Activated naive CD4-positive, alpha-beta T cell treated with anti-CD3 and anti-CD28 coated beads, Interleukin-2, amount 50 U/mL, for 72 hours (primary cell): ENCODE measurements at places on chromosomes 7 and 10.

DNA sequence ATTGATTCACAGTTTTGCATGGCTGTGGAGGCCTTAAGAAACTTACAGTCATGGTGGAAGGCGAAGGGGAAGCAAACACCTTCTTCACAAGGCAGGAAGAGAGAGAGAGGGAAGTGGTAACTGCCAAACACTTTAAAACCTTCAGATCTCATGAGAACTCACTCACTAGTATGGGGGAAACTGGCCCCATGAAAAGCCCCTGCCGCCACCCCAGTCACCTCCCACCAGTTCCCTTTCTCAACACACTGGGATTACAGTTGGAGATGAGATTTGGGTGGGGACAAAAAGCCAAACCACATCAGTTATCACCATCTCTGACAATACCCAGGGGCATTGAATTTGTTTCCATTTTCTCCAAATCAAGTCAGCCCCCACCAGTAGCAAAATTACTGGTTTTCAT is 740.4 kb downstream of the GATA3 start:
- no peak for DNase-seq

DNA sequence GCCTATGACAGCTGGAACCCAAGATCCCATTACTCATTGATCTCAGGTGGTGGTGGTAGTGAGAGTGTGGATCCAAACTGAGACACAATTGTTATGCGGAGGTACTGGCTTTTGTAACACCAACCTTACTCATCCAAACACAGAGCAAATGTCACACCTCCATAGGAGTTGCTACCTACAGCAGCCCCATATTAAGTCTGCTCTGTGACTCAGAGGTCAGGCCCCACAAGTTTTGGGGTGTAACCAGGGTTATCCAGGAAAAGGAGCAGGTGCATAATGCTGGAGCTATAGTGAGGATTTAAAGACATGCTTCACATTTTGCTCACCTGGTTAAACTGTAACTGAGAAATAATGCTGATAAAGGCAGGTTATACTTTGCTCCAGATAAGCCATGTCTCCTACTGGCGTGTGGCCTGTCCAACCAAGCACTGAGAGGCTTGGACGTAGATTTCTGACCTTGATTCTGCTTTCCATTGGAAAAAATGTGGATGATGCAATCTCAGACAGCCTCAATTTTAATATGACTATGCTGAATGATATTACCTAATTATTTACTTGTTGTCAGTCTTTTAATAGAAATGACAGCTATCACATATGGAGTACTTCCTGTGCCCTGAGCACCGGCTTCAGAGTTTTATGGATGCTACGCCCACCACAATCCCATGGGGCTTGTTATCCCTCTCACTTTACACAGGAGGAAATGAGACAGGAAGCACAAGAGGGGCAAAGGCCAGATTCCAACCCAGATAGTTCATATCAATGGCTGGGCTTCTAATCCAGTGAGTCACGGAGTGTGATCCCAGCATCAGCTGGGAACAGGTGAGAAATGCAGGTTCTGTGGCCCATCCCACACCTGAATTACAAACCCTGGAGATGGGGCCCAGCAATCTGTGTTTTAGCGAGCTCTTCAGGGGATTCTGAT is 181.3 kb downstream of the CHN2 start:
- DNase-seq: no peak

- no peak for DNase-seq
These were observed 757.8 kb downstream of the INHBA start for GRCh38 chr7:40944981-40945585.

DNA sequence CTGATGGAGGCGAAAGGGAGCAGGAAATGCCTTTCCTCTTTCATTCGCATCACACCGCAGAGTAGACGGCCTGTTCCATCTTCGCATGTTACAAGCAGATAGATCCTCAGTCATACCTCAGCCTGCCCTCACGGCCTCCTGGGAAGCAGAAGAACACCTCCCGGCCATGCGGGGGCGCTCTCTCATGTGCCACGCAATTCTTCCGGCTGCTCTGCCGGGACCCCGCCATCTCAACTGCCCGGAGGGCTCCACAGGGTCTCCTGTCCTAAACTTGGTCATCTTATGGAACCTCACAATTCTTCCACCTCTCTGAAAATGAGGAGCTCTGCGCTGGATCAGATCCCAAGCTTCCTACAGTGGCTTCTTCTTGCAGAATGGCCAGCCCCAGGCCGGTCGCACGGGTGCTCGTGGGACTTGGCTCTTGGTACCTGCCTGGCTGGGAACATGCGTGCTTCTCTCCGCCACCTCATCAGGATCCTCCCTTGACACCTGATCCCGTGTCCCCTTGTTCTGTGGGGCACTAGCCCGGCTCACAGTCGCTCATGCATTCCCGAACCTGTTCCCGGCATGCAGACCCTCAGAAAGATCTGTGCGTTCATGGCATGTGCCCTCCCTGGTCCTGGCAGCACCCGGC is 262.8 kb upstream of the SHH start:
- no peak for DNase-seq

- DNase-seq: no peak
These were observed 45.9 kb upstream of the BTRC start for GRCh38 chr10:101308051-101308450.

GRCh38 chr7:78175330-78176100 is 376.9 kb downstream of the PHTF2 start:
- DNase-seq: no peak

DNA sequence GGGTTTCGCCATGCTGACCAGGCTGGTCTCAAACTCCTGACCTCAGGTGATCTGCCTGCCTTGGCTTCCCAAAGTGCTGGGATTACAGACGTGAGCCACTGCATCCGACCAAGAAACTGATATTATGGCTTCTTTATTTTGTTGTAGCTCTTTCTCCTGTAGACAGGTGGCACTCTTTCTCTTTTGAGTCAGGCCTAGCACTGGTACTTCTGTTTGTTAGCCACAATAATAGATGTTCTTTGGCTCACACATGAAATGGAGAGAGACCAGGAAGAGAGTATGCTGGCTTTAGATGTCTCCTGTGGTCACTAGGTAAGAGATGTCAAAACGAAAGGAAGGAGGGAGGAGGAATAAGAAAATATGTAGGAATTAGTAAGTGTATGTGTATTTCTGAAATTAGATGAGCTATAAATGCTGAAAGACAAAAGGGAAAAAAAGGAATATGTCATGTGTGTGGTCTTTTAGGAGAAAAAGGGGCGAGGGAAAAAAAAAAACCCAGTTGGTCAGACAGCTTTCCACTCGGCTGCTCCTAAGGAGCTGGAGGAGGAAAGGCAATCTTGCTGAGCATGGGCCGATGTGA is 78.7 kb downstream of the CLEC2L start:
- DNase-seq: no peak

DNA sequence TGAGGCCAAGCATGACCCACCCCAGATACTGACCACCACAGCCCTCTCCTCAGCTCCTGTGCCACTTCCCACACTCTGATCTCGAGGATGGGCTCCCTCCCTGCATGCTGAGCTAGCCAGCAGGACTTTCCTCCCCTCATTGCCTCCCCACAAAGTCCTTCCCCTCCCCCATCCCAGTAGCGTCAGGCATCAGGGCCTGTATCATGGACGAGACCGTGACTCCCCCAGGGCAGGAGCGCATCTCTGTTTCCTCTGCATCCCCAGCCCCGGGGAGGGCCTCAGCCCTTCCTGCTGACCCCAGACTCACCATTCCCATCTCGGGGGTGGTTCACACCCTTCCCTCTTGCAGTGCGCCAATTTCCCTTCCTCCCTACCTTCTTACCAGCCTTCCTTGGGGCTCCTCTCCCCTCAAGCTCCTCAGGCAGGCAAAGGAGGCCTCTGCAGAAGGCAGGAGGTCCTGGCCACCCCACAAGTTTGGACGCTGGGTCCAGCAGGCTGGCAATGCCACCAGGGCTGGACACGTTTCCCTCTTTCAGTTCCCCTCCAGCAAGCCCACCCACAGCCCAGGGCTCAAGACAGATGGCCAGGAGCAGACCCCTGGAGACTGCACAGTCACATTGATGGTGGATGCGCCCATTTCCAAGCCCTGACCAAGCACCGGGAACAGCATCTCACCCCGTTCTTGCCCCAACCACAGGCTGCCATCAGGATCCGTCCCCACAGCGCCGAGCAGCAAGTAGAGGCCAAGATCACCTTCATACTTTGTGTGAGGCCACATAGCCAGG is 36.5 kb downstream of the GRID1 start:
- no peak for DNase-seq

GRCh38 chr7:3573151-3573550 is 272.1 kb downstream of the SDK1 start:
- DNase-seq: no peak

DNA sequence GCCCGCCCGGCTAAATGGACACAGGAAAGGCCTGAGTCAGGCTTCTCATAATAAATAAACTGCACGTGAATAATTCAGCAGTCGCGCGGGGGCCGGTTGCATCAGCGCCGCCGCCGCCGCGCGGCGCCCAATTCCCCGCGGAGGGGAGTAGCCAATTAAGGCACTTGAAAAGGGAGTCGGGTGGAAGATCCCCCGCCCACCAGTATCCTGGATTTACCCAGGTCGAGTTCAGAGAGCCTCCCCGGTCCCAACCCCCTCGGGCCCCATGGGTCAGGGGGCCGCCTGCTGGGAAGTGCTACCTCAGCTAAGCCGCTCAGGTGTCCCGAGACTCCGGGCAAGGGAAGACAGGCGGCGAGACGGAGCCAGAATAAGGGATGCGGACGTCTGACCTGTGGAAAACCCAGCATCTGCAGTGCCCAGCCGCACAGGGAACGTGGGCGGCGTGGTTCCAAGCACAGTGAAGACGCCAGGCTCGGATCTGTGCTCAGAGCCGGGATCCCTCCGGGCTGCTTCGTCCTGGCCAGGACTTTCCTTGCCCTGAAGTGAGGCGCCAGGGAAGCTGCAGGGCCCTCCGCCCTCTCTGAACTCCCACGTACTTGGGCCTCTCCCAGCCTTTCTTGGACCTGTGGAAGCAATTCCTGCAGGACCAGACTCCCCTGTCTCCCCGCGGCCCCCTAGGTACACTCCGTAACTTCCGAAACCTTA is 7.3 kb upstream of the LBX1 start:
- DNase-seq: no peak

DNA sequence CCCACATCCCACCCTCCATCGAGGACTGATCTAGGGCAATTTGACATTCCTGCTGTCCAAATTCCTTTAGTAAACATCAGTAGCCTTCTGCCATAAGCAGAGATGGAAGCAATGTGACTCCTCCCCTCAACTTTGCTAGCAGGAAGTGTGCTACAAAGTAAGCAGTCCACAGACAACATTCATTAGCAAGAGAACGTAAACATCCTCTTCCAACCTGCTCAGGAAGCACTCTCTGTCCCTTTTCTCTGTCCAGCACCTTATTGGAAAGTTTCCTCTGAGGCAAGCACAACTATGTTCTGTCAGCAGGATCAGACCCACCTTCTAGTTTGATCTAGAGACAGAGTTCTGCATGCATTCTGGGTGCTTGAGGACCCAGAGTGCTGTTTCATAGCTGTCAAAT is 48.1 kb upstream of the LRGUK start:
- no peak for DNase-seq

GRCh38 chr10:97865488-97865887 is 15.8 kb downstream of the GOLGA7B start:
- DNase-seq: no peak

GRCh38 chr7:82530361-82530760 is 86.8 kb upstream of the CACNA2D1 start:
- DNase-seq: no peak

GRCh38 chr7:156039971-156040677 is 227.9 kb upstream of the SHH start:
- no peak for DNase-seq

GRCh38 chr7:132080467-132080866 is 495.8 kb downstream of the PLXNA4 start:
- no peak for DNase-seq

DNA sequence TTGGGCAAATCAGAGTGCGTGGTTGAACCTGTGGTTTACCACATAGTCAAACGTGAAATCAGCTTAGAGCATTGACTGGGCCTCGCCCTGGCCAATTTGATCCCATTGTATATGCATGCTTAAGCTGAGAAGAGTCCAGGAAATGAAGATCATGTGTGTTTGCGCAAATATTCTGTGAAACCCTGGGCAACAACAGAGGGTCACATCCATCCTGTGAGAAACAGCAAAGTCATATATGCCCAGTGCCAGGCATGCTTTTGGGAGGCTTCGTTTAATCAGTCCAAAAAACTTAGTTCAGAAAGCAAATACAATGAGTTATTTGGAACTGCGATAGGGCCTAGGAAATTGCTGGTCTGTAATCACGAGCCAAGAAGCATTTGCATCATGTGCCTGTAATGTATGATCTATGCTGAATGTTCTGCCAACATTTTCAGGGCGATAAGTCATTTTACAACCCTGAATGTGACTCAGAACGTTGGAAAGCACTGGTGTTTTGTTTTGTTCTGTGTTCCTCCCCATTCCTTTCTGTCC is 412.1 kb upstream of the CELF2 start:
- DNase-seq: no peak

- DNase-seq: no peak
These were observed 42.7 kb downstream of the MMRN2 start for GRCh38 chr10:86914734-86915133.
